ENCODE measurements at places on chromosomes 12 and 14.

- no peak for DNase-seq
Observed at GRCh38 chr12:108933949-108934348, 54.1 kb downstream of the DAO start.

GRCh38 chr12:92927436-92928281 lies 1.4 kb downstream of the EEA1 start:
- DNase-seq, result no peak

DNA sequence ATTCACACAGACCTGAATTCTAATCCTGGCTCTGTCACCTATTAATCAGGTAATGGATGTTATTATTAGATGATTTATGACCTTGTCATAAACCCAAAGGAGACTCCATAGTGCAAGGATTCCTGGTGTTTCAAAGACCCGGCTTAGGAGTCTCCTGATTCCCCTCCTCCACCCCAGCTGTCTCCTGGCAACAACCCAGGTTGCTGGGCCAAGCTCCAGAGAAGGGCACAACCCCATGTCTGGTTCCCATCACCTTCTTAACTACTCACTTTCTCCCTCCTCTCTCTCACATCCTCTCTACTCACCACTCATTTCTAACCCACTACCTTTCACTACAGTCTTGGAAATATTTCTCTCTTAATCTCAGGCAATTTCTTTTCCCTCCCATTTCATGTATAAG lies 41.6 kb downstream of the RHOJ start:
- DNase-seq, result no peak

GRCh38 chr14:96470331-96470730 lies 31.9 kb upstream of the PAPOLA start:
- no peak for DNase-seq

DNA sequence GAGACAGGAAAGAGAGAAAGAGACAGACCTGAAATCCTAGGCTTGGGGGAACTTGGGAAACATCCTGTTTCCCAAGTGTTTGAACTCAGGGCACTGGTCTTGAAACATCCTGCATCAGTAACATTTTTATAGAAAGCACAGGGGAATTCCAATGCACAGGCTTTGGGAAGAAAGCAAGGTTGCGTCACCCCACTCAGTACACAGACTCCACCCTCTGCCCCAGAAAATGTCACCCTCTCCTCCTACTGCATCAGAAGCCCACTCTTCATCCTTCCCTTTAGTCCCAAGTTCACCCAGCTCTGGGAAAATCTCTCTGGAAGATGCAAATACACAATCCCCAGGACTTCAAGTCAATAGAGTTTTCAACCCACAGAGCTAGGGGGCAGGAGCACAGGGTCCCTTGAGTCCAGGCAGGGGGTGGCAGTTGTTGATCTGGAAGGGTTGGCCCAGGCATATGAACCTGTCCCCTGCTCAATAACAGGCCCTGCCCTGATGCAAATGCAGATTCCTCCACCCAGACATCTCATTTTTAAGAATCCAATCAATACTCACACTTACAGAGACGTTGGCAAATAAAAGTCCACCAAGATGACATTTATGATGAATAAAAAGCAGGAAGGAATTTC lies 1.7 kb downstream of the RDH16 start:
- DNase-seq, result no peak

GRCh38 chr12:116525418-116526001 lies 33.7 kb upstream of the MAP1LC3B2 start:
- DNase-seq, result no peak

- no peak for DNase-seq
Observed at GRCh38 chr14:34180869-34181268, 230.0 kb upstream of the EGLN3 start.

GRCh38 chr14:70114621-70115156 lies 74.1 kb downstream of the SLC8A3 start:
- DNase-seq, result no peak

DNA sequence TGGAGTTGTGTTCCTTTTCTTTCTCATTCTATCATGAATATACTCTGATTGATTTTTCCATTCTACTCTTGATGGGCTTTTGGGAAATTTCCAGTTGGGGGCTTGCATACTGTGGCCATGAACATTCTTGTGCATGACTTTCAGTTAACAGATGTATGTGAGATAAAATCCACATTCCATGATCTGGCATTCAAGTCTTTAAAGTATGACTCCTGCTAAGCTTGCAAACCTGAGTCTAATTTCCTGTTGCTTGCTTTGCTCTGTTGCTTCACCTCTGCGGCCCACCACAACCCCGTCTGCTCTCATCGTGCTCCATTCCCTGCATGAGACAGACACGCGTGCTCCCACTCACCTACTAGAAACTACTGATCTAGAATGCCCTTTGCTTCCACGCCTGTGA lies 24.3 kb upstream of the NPAS3 start:
- no peak for DNase-seq

- no peak for DNase-seq
Observed at GRCh38 chr12:107331912-107332311, 238.6 kb upstream of the CRY1 start.

GRCh38 chr14:49691031-49691430 lies 1.9 kb upstream of the KLHDC1 start:
- DNase-seq, result no peak

GRCh38 chr12:104966677-104967076 lies 8.6 kb upstream of the SLC41A2 start:
- no peak for DNase-seq

GRCh38 chr14:79573486-79573885 lies 637.8 kb downstream of the DIO2 start:
- no peak for DNase-seq

DNA sequence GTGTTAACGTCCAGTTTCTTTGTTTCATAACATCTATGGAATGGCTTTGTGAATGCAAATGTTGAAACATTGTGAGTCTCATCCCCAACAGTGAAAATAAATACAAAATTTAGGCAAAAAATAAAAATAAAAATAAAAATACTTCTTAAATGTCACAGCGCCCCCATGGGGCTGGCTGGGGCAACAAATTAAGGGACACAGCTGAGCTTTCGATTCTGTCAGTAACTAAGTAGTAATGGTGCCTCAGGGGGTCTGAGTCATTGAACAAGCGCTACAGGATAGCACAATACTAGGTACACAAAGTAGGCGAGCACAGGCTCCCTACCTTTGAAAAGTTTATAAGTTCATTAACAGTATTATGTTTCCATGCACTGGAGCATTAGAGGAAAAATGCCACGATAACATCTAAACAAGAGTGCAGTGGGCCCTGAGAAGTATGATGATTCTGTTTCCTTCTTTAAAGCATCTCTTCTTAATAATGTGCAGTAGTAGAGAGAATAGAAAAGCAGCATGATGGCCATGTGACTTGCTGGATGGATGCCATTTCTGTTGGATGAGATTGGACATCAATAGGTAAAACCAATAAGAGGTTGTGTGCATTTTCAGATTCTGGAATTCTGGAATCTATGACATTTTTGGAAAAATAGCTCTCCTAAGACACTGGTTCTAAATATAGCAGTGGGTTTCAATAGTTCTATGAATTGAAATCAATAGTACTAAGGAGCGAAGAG lies 667.2 kb downstream of the DIO2 start:
- DNase-seq, result no peak

DNA sequence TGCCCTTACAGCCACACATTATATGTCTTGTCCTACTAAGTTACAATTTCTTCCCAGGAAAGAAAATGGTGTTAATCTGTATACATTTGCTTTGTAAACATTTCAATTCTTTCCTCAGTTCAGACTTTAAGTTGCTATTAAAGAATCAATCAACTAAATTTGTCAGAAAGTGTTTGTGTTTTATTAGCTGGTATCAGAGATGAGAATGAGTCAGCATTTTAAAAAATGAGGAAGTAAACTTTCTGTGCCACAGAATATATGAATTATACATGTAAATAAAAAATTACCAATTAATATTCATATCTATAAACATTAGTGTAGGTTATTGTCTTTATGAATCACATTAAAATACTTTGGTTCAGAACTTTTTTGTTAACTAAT lies 82.0 kb downstream of the LMO3 start:
- DNase-seq, result no peak

DNA sequence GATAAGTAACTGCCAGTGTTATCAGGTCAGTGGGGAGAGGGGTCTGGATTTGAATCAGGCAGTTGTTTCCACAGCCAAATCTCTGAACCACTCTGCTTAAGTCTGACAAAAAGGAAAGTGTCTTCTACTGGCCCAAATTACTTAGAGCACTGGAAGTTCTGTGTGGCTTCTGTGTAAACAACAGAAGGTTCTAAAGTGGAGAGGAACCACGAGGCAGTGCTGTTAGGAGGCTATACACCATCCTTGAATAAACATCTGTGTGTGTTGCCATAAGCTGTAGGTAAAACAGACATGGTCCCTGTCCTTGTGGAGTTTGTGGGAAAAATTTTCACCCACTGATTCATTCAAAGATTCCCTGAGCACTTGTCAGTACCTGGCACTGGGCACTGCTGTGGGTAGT lies 50.0 kb downstream of the GALNT4 start:
- DNase-seq, result no peak

DNA sequence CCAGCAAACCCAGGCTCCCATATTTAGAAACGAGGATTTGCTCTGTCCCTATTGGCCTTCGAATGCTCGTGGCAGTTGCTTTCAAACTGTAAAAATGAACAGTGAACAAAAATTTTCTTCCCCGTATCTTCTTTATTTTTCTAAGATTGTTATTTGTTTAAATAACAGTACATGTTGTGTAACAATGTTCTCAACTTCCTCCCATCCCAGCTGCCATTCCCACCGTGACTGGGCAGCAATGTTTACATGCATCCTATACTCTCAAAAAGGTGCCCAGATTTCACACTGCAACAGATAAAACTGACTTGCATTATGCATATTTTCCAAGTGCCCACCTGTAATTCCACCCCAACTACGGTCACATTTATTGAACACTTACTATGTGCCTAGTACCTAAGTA lies 12.8 kb downstream of the VCPKMT start:
- DNase-seq, result no peak

GRCh38 chr14:102492531-102492910 lies 17.1 kb downstream of the ANKRD9 start:
- DNase-seq, result no peak

- DNase-seq, result no peak
Observed at GRCh38 chr12:68271346-68271745, 17.9 kb upstream of the IL22 start.

DNA sequence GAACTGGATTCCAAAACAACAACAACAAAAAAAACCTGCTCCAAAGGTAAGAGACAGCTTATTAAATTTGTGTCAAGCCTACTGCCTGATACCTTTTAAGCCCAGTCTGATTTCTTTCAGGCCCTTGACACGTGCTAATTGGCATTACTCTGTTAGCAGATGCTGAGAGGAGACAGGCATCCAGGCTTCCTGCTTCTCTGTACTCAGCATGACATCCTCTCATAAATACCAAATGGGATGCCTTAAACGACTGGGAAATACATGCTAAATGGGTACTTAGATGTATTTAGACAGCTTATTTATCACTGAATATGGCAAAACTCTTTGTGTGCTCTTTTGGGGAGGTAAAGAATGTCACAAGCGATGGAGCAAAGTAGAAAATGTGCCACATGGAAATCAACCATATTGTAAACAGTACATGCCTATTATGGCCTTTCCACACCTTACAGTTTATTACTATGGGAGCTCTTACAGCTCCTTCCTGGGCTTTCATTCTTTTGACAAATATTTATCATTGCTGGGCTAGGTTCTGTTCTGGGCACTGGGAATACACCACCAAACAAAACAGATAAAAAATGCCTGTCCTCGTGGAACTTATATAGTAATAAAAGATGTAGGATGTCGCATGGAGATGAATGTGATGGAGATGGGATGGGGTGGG lies 11.5 kb upstream of the PCED1B start:
- no peak for DNase-seq

- DNase-seq, result no peak
Observed at GRCh38 chr14:103849151-103849886, 1.9 kb upstream of the PPP1R13B start.

- DNase-seq, result no peak
Observed at GRCh38 chr12:71948390-71948789, 9.7 kb downstream of the TPH2 start.

- no peak for DNase-seq
Observed at GRCh38 chr12:113109872-113110599, 25.5 kb downstream of the RASAL1 start.

DNA sequence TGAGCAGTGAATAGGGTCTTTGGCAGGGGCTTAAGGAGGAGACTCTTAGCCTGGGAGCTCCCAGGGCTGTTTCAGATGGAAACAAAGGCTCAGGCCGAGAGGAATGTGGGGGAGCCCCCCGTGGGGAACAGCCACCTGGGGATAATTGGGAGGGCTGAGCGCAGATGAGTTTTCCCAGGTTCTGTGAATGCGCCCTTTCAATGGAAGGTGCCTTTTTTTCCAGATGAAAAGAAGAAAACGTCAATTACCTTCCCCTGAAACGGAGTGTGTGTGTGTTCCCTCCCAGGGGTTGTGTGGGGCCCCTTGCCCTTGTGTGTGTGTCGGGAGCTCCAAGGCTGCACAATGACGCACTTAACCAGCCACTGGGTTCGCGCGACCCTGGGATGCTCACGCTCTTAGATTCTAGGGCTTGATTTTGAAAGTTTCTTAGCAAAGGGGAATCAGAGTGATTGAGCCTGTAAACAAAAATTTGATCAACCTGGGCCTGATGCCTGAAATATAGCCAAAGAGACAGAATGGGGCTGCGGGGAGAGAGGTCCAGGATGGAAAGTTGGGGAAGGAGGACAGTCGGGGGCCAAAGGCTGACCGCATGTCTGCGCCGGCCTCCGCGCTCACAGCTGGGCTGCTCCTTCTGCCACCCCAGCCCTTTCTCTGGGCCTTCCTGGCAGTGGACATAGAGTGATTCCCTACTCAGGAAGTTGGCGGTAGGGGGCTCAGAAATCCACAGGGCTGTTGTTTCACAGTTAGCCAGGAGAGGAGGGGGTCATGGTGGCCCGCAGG lies 14.6 kb downstream of the MEG3 start:
- no peak for DNase-seq

DNA sequence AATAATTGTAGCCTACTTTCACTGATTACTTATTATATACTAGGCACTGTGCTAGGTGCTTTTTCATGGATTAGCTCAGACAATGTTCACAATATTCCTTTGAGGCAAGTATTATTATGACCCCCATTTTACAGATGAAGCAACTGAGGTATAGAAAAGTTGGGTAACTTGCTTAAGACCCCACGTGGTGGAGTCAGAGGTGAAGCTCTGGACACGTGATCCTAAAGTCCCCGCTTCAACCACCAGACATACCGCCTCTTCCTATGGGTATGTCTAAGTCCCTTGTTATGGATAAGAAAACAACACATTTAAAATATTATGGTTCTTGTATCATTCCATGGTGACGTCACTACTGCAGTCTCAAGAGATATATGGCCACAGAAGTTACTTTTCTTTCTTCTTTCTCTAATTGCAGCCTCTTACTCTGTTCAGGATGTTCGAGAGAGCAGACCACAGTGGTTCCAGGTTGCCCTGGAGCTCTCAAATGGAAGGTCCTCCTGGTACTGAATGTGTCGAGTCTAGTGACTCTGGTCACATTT lies 157.7 kb downstream of the HELB start:
- no peak for DNase-seq

- no peak for DNase-seq
Observed at GRCh38 chr12:94615260-94616181, 34.8 kb downstream of the TMCC3 start.

GRCh38 chr14:94403312-94403932 lies 15.0 kb upstream of the SERPINA1 start:
- DNase-seq, result no peak

GRCh38 chr12:69694123-69694522 lies 5.0 kb downstream of the BEST3 start:
- DNase-seq, result no peak

All from CD4-positive, alpha-beta T cell treated with Interleukin-4 for 1 hour (primary cell).